ENCODE measurements at places on chromosomes 16 and 17. TPM values are rescaled to one million over a fixed set of nuclear protein-coding genes. Genes with fewer than 3 reads are reported as not detected.

GRCh38 chr17:27544350-27545131, 86.4 kb upstream of the LGALS9 start:
- DNase-seq = no peak

- no peak for DNase-seq
These were observed 10.0 kb downstream of the WDR45B start for GRCh38 chr17:82638183-82638773.

DNA sequence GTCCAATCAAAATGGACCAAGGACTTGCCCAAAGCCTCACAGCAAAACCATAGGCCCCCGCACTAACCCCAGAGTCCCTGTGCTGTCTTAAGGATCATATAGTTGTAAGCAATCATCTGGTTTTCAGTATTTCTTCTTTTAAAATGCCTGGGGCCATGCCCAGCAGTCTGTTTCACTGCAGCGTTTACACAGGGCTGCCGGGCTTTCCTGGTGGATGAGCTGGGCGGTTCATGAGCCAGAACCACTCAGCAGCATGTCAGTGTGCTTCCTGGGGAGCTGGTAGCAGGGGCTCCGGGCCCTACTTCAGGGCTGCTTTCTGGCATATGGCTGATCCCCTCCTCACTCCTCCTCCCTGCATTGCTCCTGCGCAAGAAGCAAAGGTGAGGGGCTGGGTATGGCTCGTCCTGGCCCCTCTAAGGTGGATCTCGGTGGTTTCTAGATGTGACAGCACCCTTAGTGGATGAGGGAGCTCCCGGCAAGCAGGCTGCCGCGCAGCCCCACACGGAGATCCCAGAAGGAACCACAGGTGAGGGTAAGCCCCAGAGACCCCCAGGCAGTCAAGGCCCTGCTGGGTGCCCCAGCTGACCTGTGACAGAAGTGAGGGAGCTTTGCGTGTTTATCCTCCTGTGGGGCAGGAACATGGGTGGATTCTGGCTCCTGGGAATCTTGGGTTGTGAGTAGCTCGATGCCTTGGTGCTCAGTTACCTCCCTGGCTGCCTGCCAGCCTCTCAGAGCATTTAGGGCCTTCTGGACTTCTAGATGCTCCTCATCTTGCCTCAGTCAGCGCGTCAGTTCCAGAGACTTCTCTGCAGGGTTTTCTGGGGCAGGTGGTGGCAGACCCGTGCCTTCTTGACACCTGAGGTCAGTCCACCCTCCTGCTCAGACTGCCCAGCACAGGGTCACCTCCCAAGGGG, 24.8 kb upstream of the STH start:
- no peak for DNase-seq

- peak; percentile 34 for DNase-seq
These were observed 2.8 kb downstream of the CEMP1 start for GRCh38 chr16:2528161-2529060.

GRCh38 chr16:2468233-2468724, 2.8 kb upstream of the NTN3 start:
- no peak for DNase-seq

DNA sequence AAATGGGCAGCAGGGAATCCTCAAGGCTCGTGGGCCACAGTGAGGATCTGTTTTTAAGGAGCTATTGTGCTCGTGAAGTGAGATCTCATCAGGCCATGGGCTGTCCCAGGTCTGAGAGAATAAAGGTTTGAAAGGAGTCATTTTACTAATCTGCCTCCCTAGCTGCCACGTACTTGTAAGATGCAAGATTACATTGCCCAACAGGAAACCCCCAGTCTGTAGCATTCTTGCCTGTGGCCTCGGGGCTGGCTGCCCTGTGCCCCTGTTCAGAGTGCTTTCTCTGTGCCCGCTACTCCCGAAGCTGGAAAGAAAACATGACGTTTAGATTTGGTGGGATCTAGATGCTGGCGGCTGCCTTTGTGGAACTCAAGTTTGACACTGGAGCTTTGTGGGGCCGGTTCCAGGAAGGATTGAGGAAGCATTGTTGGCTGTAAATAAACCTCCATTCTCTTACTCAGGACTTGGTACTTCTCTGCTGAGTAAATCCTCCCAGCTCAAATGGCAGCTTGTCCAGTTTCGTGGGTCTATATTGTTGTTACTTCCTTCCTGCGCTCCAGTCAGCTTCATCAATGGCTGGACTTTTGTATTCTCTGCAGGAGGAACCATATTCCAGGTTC, 21.2 kb downstream of the SAP30BP start:
- DNase-seq = no peak

DNA sequence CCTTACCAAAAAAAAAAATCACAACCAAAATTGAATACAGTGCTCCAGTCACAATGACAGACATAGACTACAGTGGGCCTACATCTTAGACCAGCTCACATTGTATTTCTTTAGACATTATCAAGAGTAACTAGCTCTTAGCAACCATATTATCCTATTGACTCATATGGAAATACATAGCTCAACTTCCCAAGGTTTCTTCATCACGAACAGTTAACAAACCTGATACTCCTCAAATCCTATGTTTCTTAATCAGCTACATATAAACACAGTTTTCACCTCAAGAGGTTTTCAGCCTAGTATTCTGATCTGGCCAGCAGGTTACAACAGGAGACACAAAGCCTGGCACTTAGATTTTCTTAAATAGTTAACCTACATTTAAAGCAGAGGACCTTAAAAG, 29.7 kb downstream of the CMC2 start:
- no peak for DNase-seq

DNA sequence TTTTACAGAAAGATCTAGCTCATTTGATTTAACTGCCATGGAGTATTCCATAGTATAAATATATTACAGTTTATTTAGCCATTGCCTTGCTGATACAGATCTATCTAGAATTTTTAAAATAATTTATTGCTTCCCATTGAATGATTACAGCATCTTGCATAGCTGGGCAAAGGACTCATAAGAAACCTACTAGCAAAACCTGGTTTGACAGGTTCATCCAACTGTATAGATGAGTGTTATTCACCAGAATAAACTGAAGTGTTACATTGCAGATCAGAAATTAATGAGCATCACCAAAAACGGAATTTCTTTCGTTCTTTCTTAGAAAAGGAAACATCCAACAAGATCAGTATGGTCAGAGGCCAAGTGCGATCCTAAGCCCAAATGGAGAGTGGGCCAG, 202.2 kb upstream of the CACNG5 start:
- DNase-seq = no peak

The G6PC1 gene
- total RNA-seq = not detected

The PLA2G10 gene
- not detected for total RNA-seq

The HOXB4 gene
- 0.31 TPM for total RNA-seq

The ACSM2A gene
- not detected for total RNA-seq

The NPIPA5 gene
- total RNA-seq = 8.6 TPM

The KCNG4 gene
- total RNA-seq = not detected

The GNG13 gene
- total RNA-seq = not detected
